Cortex of kidney (tissue), 1 donor: ENCODE measurements at places on chromosomes 3 and 15.

DNA sequence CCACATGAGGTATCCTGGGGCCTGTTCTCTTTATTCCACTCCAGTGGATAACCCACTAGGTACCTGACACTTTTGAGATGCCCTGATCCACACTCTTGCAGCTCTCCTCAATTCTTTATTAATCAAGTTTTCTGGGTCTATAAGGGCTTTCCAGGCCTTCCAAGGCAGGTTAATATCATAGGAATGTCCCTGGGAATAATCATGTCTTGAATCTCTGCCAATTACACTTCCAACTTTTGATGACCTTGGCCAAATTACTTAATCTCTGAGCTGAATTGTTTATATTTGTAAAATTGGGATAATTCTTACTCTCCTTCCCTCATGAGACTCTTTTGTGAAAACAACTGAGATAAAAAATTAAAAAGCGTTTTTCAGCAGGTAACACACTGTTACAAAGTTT is 881.7 kb downstream of the MCTP2 start:
- DNase-seq, result no peak

DNA sequence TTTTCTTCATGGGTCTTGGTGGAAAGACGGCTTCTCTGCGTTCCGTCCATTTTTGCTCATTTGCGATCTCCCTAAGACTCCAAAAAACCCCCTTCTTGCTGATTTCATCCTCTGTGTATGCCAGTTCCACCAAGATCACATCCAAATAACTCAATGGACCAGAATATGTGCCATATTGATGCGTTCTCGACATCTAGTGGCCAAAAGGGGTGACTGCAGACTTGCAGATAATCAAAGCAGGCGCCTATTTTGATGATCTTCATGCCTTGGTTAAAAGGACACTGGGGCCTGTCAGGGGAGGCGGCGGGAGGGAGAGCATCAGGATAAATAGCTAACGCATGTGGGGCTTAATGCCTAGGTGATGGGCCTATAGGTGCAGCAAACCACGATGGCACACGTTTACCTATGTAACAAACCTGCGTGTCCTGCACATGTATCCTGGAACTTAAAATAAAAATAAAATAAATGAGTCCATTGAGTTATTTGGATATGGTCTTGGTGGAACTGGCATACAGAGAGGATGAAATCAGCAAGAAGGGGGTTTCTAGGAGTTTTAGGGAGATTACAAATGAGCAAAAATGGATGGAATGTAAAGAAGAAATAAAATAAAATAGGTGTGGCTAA is 104.2 kb upstream of the RAD18 start:
- no peak for DNase-seq

- no peak for DNase-seq
These were observed 33.5 kb downstream of the IQGAP1 start for GRCh38 chr15:90421527-90421926.

DNA sequence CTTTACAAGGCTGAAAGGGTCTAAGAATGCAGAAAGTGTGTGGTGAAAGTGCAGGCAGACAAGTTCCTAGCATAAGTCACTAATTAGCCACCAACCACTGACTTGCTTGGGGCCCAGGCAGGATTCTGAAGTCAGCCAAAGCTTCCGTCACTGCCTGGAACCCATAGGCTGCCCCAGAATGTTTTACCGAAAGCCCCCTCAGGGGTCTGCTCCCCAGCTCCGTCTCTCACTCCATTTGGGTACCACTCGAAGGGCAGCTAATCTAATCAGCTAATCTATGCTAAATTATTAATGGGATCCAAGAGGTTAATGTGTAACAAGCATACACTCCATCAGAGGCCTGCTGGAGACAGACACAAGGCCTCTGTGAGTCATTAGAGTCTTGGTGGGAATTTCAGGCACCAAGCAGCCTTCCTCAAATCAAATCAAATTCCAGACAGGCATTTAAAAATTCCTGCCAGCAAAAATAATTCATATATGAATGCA is 13.2 kb downstream of the ADAMTS9 start:
- no peak for DNase-seq

DNA sequence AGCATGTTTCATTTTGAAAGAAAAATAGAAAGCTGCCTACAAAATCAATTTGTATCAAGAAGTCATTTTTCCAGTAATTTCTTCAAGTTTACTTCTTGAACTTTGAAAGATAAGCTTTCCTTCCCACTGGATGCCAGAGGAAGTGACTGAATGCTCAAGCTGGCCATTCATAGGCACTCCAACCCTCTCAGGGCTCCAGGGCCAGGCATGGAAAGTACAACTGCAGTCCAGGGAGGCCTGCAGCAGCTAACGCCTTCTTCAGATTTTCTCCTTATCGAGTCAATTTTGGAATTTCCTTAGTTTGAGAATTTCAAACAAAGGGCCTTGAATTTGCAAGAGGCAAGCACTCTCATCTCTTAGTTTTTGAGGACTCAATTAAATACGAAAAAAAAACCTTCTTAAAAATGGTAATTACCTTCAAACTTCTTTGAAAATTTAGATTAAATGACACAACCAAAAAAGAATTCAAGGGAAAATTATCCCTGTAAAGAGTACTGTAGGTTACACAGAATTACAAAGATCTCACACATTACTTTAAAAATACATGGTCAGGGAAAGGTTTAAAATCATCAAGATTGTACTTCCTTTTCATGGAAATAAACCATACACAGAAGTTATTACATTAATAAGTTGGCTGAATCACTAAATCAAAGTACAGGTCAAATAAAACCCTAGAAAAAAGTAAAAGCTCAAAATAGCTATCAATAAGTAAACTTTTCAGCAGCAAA is 2.5 kb downstream of the UBP1 start:
- no peak for DNase-seq

DNA sequence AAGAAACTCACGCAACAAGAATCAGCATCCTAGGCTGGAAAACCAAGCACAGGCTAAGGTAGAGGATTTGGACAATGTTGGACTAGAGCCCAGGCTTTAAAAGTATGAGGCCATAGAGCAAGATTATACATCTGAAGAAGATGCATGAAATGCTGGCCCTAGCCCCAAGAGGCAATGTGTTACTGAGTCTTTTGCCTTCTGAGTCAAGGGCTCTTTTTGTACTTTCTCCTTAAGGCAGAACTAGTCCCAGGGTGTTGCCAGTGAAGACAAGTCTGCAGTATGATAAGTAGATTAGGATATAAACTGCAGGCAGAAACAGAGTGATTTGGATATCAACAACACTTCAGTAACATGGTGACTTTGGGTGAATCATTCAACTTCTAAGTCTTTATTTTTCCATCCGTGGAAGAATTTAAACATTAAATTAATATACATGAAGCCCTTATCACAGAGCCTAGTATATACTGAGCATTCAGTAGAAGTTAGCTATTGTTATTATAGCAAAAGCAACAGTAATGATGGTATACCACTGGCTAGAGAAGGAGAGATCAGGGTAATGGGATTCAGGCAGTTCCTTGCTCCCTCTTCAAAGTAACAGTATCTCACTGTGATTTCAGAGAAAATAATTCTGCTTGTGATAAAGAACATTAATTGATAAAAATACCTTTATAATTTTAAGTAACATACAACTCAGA is 99.9 kb upstream of the MLF1 start:
- DNase-seq, result no peak

GRCh38 chr15:86623236-86623635 is 543.6 kb downstream of the AGBL1 start:
- DNase-seq, result no peak

DNA sequence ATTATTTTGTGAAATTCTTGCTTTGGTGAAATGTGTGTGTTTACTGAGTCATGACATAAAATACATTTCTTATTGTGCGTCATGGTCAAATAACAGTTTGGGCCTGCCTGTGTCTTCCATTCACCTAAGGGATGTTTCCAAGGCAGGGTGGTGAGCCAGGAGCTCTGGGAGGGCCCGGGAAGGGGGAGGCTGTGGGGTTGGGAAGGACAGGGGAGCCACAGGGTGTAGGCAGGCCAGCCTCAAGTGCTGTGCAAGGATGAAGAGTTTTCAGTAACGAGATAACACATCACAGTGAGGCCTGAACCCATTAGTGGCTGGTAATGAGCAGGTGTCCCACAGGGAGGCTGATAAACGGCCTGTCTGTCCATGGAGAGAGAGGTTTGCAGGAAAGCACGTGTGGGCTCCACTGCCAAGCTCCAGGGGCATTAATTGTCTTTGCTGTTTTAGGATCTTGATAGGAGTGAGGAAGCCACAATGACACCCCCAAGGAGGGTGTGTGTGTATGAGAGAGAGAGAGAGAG is 35.6 kb upstream of the SEC13 start:
- no peak for DNase-seq

DNA sequence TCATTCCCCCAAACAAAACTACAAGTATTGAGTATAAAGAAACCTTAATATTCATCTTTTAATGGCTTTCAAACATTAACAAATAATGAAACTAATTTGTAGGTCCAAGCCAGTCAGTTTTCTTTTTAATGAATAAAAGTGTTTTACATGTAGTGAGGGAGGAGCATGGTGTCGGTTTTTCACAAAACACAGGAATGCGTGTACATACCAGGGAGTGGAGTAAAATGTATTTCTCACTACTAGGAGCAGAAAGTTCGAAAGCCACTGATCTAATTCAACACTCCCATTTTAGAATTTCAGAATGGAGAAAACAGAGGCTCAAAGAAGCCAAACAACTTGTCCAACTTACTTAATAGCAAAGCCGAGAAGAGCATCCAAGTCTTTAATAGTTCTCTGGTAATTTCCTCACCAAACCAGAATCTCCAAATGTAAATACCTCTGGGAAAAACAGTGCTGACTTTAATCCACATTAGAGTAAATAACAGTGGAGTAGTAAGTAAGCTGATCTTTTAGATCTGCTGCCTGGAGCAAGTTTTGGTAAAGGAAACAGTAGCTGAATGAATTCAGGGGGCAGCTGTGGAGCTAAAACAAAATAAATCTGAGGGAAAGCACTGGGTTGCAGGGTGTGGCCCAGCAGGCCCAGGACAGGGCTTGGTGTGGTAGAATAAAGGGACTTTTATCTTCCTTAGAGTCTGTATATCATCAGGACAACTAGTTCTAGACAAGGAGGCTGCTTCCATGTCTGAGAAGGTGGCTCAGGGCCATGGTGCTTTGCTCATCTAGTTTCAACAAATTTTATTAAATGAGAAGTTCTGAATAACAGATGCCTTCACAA is 7.9 kb downstream of the ANP32A start:
- no peak for DNase-seq

DNA sequence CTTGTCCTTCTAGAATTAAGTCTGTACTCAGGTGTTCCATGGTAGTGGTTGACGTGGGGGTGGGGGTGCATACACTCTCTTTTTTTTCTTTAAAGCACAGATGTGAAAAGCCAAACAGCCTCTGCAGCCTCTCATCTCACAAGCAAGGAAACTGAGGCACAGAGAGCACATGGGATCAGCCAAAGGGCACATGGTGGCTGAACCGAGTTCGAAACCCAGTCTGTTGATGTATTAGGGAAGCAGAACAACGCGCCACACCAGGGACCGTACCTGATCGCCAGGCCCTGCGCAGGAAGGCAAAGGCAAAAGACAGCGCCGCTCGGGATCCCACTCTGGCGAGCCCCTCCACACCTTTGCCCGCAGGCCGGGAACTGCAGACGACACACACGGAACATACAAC is 47.3 kb downstream of the HERC2 start:
- no peak for DNase-seq

DNA sequence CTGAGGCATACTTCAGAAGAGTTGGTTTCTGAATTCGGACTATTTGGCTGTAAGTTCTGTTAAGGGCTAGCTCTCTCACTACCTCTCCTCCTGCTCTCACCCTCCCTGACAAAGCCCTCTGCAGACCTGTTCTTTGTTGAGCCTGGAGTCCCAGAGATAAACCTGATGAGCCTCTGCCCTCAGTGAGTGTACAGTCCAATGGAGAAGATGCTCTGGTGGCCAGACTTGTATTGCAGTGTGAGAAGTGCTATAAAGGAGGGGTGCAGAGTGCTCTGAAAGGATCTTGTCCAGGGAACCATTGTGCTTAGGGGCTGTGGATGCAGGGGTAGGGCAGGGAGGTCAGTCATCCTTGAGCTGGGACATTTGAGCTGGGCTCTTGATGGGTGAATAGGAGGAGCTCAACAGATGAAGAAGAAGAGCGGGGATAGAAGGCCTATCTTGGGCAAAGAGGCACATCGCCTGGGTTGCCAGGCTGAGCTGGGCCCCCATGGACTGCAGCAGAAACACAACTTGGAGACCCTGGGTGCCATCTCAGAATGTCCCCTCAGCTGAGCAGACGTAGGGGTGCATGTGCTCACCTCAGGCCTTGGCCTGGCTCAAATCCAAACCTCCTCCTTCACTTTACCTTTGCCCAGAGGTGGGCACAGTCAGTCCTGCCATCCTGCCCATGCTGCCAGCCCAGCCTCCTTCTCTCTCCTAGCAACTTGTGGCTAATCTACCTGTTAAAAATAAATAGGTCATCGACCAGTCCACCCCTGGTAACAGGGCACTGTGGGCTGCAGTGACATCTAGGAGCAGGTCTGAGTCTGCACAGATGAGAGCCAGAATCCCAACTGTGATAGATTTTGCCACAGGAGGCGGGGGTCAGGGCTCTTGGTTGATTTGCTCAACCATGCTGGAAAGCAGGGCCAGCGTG is 3.3 kb downstream of the CAND2 start:
- no peak for DNase-seq

DNA sequence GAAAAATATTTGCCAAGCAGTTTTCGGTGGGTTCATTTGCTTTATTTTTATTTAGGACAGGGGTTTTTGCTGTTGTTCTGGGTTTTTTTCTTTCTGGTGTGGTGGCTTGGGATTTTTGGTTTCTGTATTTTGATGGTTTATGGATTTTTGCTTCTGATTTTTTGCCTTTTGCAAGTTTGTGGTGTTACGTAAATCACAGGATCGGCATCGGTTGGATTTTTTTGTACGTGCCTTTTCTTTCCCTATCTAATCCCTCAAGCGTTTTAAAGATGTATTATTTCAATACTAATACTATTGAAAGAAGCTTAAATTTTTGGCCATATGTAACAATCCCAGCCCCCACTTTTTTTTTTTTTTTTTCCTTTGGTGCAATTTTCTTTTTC is 782 bp upstream of the BCL6 start:
- DNase-seq, result no peak

DNA sequence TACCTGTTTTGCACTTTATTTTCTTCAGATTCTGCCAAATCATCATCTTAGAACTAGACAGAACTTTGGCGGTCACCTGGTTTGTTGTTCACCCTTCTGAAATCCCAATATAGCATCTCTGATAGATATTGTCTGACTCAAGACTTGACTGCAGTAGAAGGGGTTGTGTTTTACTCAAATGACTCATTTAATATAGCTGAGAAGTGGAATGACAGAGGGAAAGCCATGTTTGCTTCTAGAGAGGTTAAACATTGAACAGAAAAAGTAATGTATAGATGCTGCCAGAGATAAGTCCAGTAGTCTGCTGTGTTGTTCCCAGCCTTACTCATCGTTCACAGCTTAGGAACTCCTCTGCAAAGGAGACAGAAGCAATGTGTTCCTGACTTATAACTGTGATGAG is 402.0 kb downstream of the AGBL1 start:
- no peak for DNase-seq

DNA sequence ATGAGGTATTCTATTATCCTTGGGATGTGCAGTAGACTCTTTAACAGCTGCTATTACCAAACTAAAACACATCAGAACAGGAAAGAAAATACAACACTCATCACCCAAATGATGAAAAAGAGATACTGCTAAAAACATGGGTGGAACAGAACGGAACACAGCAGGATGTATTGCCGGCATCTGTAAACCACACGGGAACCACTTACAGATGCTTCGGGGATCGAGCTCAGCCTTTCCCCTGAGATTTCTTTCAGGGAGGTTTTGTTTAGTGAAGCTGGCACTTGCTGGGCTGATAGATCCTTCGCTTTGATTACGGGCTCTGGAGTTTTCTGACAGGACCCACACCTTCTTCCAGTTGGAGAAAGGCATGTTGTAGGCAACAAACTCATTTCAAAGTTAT is 182.3 kb upstream of the FAM3D start:
- DNase-seq, result no peak
